ENCODE measurements at places on chromosomes 13 and 19.

DNA sequence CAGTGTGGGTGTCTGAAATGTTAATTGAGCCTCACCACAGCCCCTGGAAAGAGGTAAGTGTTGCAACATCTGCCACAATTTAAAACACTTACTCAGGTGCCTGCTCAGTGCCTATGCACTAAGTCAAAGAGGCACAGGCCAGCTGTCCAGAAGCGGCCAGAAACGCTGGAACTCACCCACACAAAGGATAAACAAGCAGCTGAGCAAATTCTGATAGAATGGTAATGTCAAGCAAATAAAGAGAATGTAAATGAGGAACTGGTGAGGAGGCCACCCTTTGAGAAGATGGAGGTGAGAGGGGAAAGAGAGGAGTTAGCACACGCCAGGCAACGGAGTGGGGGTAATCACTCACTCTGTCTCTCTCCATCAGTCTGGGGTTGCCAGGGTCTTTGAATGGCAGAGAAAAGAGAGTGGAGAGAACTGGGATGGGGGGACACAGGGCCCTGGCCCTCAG is 67.7 kb upstream of the SERP2 start:
- no peak for DNase-seq

- no peak for DNase-seq
Observed at GRCh38 chr13:60114499-60115028, 49.2 kb downstream of the DIAPH3 start.

- no peak for DNase-seq
Observed at GRCh38 chr13:95044452-95045205, 256.6 kb downstream of the ABCC4 start.

GRCh38 chr13:67175836-67176459 is 54.2 kb downstream of the PCDH9 start:
- no peak for DNase-seq

- DNase-seq: no peak
Observed at GRCh38 chr13:82477436-82477835, 1404.8 kb downstream of the SLITRK1 start.

GRCh38 chr19:14059093-14059480 is 2.8 kb downstream of the PALM3 start:
- no peak for DNase-seq

GRCh38 chr19:39829702-39830275 is 4.2 kb downstream of the DYRK1B start:
- no peak for DNase-seq

Data from C1 segment of cervical spinal cord (tissue), 14 donors.